ENCODE measurements at places on chromosomes 6 and 20.

DNA sequence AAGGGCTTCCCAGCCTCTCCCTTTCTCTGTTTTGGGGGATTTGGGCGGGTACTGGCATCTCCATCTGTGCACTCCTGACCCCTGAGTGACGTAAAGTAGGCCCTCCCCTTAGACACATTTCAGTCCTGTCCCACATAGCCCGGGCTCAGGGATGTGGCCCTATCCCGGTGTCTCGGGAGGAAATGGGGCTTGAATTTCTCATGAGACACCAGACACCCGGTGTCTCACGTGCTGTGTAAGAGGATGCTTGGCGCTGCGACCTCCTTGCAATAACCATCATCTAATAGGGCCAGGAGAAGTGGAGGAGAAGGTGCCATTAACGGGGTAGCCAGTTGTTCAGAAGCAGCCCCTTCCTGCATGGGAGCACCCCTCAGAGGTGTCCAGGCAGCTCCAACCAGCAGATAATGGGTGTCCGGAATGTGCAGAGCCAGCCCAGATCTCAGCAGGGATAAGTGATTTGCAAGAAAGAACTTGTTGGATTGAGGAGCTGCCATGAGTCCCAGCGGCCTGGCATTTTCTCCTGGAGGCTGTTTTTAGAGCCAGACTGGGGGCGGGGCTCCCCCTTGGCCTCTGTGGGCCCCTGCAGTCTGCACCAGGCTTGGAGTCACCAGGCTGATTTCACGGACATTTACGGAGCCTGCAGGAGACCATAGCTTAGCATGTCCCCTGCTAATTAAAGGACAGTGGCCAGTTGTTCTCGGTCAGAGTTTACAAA lies 372.0 kb downstream of the PREX1 start:
- DNase-seq, result no peak

DNA sequence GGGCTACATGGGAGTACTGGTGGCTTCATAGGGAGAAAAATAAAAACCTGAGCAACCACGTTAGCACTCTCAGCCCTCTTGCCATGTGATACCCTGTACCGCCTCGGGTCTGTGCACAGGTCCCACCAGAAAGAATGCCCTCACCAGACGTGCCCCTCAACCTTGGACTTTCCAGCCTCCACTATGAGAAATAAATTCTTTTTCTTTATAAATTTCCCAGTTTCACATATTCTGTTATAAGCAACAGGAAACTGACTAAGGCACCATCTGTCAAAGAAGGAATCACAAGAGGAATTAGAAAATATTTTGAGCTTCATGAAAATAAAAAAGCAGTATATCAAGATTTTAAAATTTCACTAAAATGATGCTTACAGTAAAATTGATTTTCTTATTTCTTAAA lies 168.4 kb upstream of the BMP5 start:
- no peak for DNase-seq

- peak; percentile 25 for DNase-seq
Observed at GRCh38 chr6:32692019-32692418, 25.6 kb upstream of the HLA-DQB1 start.

GRCh38 chr6:161486361-161487216 lies 212.7 kb upstream of the AGPAT4 start:
- no peak for DNase-seq

GRCh38 chr6:55088902-55089301 lies 85.4 kb upstream of the HCRTR2 start:
- DNase-seq, result no peak

DNA sequence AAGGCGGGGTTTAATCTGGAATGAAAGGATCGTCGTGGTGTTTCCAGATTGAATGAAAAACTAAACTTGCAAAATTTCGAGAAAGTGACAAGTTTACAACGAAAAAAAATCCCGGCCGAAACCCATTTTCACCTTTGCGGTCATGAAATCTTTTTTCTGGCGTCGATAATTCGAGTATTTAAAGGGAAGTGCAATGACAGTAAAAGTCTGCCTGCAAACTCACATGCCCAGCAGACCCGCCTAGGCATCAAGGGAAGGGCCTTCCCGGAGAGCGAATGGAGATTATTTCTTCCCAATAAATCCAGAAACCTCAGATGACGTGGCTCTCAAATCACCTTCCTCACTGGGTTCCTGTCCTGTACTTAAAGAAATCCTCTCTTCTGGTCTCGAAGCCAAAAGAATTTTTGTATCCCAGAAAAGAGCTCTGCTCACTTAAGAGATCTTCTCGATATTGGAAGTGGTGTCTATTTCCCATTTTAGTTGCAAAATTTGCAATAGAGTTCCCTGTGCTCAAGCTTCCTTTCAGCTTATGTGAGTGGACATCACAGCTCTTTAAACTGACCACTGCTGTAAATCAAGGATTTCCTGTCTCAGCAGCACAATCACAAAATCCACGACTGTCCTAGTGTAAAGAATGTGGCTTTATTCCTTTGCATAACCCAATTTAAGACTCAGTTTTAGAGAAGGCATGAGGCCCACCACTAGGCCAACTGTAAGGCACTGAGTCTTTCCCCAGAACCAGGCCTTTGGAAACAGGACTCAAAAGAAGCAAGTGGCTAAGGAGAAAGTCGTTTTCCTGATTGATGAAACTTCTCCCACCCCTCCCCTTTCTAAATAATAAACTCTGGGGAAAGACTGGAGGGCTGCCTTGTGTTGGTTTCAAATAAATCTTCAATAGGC lies 3.9 kb downstream of the OLIG3 start:
- DNase-seq, result no peak

DNA sequence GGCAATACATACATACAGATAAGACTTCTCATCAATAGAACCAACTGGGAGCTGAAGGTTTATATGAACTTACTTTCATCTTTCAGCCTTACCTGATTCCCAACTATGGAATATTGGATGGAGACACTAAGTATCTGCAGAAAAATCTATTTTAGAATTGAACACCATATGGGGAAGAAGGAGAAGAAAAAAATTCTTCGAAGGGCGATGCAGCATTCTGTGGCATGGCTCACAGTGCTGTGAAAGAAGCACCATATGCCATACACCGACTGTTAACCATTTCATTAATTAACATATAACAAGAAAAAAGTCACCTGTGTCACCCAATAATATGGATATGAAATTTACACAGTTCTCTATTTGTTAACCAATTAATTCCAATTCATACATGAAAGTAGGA lies 1374.4 kb upstream of the MAP3K7 start:
- DNase-seq, result no peak

DNA sequence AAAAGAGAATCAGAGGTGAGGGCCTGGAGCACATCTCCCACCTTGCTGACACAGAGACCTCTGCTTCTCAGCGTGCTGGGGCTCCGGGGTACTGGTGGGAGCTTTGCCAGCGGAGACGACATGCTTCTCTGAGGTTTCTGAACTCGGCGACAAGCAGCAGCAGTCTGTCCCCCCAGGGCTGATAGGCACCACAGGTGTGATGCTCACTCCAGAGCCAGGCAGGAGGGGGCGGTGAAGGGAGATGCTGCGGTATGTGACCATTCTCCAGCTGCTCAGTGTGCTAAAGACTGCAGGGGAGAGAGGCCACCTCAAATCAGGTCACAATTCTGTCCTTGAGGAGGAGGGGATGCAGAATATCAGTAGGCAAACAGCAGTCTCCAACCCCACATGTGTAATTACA lies 219.9 kb downstream of the ALDH8A1 start:
- DNase-seq, result no peak

DNA sequence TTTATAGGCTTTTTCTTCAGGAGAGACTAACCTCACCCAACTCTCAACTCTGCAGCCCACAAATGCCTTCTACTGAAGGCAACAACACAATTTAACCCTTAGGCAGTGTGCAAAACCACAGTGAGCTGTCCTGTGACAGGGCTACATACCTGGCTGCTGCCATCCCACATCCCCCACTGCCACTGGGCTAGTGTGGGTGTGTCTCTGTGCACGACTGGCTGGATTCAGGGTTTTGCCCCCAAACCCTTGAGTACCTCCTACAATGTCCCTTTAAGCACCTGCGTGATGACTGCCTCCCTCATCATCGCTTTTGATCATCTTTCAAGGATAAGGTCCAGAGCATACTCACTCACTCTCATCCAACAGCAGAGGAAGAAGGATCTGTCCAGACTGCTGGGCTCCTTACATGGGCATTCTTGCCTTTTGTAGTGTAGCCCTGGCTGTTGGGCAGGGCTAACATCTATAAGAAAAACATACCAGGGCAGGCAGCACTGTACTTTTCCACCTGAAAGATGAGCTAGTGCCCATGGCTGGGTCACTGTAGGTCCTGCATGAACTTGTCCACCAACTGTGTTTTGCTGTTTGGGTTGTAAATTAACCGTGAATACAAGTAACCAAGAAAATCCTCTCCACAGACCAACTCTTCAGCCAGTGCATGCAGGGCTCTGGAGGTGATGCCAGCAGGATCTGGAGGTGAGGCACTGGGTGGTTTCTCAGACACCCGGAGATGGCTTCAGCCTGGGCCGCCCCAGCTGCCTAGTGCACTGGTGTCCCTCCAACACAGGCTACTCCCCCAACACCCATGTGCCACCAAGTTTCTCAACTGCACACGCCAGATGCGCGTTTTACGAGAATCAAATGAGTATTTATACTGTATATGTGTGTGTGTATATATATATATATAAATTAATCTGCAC lies 45.2 kb downstream of the PLCG1 start:
- DNase-seq, result no peak

DNA sequence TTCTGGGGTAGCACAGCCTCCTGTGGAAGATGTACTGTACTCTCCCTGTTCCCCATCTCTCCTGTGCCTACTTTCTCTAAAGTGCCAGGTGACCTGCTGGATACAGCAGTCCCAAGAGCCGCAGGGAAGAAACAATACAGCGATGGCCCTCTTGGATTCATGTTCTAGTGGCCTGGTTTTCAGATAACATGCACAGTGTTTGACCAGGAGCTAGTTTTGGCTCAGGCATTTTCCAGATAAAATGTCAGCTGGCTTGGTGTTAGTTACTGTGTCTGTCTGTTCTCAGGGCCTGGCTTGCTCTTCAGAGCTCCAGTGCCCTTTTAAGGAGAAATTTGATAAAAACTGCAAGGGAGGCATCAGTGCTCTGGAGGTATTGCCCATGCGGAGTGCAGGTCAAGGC lies 41.3 kb downstream of the GABRR2 start:
- no peak for DNase-seq

GRCh38 chr6:45420083-45420908 lies 42.6 kb upstream of the SUPT3H start:
- DNase-seq, result peak; percentile 39

DNA sequence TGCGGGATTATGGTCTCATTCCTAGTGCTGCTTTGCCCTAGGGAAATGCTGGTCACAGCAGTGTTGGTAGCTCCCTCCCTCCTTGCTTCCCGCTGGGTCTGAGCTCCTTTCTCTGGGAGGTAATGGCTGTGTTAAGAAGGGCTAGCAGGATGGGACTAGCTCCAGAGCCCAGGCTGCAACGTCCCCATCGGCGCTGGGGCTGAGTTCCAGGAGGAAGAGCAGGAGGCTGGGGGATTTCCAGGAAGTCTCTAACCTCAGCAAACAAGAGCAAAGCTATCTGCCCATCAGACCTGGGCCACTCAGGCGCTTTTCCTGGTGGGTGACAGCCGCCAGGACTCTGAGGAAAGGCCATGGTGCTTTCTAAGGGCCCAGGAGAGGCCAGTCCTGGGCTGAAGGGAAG lies 174.2 kb downstream of the DLL1 start:
- no peak for DNase-seq

GRCh38 chr6:12873691-12874090 lies 157.1 kb downstream of the PHACTR1 start:
- no peak for DNase-seq

DNA sequence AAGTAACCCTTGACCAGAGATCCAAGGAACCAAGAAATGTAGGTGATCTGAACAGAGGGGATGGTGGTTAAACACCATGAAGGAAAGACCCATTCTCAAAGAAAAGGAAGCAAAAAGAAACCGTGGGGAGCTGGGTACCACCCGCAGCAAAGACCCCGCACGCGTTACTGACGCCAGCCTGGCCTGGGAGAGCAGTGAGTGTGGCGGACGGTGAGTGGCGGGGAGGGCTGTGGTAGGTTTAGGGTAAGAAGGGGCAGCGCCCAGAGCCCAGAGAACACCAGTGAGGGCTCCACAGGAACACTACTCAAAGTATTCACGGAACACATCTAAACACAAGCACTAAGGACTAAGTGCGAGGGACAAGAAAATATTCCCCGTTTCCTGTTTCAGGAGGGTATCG lies 4.2 kb downstream of the GMEB2 start:
- DNase-seq, result no peak

GRCh38 chr6:122392564-122393350 lies 6.7 kb upstream of the HSF2 start:
- no peak for DNase-seq

- no peak for DNase-seq
Observed at GRCh38 chr6:122620902-122621301, 10.7 kb downstream of the PKIB start.

- DNase-seq, result no peak
Observed at GRCh38 chr6:75458895-75459294, 34.7 kb downstream of the FILIP1 start.

DNA sequence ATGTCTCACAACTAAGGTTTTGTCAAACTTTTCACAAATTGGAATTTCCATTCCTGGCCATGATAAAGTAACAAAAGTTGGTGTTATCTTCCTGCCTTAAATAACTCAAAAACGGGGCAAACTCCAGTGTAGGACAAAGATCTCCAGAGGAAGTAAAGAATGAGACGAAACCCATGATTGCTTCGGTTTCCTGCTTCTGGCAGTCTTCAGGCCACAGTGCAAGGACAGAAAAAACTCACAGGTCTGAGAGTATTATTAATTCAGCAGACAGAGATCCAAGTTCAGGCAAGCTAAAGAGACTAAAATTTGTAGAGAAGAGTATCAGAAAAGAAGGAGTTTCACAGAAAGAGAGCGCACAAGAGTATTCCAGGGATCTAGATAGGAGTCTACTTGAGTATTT lies 64.8 kb upstream of the RCAN2 start:
- no peak for DNase-seq

DNA sequence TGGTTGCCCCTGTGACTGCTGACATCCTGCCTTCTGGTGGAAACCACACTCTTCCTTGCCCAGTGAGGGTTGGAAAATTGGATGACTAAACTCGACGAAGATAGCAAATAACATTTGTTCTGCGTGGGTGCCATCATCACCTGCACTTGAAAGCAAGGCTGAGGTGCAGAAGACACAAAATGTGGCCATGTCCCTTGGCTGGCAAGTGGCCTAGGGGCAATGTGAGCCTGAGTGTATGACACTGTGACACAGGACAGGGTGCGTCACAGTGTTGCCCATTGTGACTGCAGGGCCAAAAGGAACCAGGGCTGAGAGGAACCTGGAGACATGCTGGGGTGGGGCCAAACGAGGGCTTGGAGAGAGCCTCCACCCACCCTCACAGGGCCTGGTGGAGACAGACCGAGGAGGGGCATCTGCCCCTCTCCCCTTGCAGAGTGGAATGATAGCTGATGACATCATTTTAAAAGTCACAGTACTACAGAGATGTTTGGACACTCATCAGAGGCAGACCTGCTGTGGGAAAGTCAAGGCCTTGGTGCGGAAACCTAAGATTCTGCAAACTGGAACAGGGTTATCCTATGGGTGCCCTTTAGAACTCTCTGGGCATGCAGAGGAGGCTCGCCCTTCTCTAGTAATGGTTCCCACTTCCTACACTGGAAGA lies 12.8 kb upstream of the HLA-F start:
- no peak for DNase-seq

- DNase-seq, result no peak
Observed at GRCh38 chr6:64969139-64969538, 737.9 kb downstream of the EYS start.

GRCh38 chr6:145705561-145705960 lies 29.8 kb downstream of the EPM2A start:
- DNase-seq, result no peak

GRCh38 chr6:129651291-129651691 lies 58.7 kb downstream of the ARHGAP18 start:
- DNase-seq, result no peak

- DNase-seq, result no peak
Observed at GRCh38 chr6:22770054-22770453, 200.7 kb downstream of the HDGFL1 start.

GRCh38 chr20:25000268-25000801 lies 7.8 kb upstream of the APMAP start:
- DNase-seq, result no peak

Measured in stimulated activated CD4-positive, alpha-beta T cell treated with anti-CD3 and anti-CD28 coated beads, Interleukin-12 subunit alpha, Interleukin-12 subunit beta, amount 100 ng/mL, for 4 hours (primary cell).